ENCODE measurements at places on chromosomes 13 and 19.

DNA sequence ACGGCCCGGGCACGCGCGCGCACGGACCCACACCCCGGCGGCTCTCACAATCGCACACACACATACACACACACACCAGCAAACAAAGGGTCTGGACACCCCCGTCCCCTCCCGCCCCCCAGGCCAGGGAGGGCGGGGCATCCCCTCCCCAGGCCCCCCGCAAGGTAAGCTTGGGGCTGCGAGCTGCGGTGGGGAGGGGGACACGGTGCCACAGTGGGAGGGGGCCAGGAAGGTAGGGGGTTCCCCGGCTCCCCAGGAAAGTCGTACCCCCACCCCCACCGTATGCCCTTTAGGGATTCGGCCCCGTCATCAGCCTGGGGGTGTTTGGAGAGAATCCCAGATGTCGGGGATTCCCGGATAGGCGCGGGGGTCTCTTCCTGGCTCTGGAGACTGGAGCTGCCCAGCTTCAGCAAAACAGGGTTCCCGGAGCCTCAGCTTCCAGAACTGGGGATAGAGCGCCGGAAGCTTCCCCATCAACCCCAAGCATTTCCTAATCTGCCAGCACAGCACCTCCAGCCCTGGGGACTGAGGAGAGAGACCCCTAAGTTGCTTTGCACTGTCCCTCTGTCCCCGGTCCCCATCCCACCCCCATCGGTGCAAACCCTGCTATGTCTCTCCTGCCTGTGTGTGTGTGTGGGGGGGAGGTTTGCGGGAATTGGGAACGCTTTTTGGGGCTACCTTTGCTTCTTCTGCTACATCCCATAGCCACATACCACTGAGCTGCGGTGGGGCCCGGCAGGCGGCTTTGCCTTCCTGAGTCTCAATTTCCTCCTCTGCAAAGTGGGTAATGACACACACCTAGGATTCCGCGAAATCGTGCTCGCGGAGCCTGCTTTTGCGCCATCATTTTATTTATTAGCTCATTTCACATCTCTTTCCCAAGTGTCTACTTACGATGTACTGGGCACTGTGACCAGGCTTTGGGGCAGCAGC lies 1.8 kb upstream of the CDC37 start:
- no peak for DNase-seq

GRCh38 chr19:49150106-49150943 lies 4.9 kb downstream of the HRC start:
- peak; percentile 75 for DNase-seq

- DNase-seq, result peak; percentile 60
Observed at GRCh38 chr19:35592226-35592625, 6.3 kb downstream of the PMIS2 start.

- DNase-seq, result no peak
Observed at GRCh38 chr19:17086120-17086519, 10.5 kb downstream of the MYO9B start.

GRCh38 chr13:20494656-20495055 lies 31.0 kb downstream of the CRYL1 start:
- DNase-seq, result no peak

- DNase-seq, result no peak
Observed at GRCh38 chr13:26864576-26864975, 104.0 kb upstream of the GPR12 start.

- DNase-seq, result no peak
Observed at GRCh38 chr19:10271543-10272086, 695 bp downstream of the ICAM1 start.

- no peak for DNase-seq
Observed at GRCh38 chr13:109093998-109094397, 464.6 kb downstream of the MYO16 start.

DNA sequence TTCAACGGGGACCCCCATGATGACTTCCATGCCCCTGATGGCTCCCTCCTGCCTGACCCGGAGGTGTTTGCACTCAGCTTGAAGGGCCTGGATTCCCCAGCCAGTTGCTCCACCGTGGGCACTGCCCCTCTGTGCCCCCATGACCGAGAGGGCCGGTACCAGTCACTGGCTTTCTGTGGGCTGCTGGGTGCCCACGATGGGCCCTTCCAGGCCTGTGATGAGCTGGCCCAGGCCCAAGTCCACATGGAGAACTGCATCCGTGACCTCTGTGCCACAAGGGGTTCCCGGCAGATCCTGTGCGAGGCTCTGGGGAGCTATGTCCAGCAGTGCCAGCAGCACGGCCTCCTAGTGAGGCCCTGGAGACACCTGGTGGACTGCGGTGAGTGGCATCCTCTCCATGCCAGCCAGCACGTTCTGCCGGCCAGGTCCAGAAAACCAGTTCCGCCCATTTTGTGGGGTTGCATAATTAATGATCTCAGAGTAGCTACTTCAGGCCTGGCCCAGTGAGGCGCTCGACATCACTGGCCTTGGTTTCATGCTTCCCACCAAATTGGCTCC lies 34.9 kb upstream of the FXYD3 start:
- no peak for DNase-seq

- no peak for DNase-seq
Observed at GRCh38 chr19:56271151-56271550, 1.4 kb upstream of the EDDM13 start.

- no peak for DNase-seq
Observed at GRCh38 chr13:50684366-50684765, 159.1 kb downstream of the DLEU7 start.

DNA sequence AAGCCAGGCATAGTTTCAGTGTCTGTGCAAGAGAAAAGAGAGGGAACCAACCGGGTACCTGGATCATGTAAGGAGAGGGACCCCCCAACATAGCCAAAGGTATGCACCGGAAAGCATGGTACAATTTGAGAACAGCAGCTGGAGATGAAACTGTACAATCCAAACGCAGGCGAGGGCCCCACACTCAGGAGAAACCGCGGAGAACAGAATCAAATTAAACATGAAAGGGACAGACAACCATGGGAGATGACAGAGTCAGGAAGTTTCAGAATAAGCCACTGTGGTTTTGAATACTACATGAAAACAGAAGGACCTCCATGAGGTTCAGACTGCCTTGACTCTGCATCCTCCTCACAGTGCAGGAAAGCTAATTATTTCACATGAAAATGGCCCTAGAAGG lies 62.9 kb upstream of the SPATA13 start:
- no peak for DNase-seq

DNA sequence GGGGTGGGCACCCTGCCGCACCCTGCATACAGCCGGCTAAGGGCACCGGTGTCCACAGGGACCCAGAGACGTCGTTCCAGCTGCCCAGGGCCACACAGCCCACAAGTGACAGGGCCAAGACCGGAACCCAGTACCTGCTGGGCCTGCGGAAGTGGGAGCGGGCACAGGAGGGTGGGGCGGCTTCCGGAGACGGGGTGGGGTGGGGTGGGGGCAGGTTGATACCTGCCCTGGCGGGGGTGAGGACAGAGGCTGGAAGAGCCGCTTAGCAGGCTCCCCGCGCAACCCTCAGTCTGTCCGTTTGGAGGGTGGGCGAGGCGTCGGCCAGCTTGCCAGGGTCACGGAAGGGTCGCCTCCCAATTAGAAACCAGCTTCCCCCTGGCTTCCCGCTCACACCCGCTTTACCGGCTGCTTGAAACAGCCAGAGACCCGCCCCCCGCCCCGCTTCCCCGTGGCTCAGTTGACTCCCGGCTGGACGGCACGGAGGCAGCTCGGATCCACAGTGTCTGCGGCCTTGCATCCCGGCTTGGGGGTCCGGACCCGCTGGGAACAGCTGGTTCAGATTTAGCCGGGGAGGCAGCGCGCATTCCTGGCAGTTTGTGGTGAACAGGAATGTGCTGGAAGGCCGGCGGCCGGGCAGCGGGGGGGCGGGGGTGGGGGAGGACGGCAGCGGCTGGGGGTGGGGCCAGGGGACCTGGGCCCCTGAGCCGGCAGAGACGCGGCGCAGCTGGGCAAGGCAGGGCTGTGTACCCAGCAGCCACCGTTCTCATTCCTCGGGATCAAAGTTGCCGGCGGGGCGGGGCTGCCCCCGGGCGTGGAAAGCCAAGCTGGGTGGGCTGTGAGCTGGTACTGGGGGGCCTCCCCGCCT lies 1.9 kb downstream of the CNN2 start:
- no peak for DNase-seq

DNA sequence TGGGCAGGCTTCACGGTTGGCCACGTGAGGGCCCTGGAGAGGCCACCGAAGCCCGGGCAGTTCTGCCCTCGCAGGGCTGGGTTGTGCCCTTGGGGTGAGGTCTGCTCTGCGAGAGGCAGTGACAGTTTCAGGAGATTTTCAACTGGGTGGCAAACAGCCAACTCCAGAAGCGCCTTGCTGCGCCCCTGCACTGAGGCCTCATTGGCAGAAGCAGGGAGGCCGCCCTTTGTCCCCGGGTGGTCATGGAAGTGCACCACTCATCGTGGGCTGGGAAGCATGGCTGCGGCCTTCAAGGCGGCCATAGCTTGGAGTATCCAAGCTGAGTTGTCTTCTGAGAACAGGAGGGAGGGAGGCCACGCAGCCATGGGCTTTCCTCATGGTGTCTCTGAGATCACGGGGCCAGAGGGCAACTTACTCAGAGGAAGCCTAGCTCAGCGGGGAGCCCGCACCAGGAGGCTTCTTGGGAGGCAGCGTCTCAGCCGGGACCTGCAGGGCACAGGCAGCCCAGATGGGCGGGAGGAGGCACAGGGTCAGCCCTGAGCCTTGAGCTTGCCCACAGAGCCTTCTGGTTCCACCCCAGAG lies 14.8 kb downstream of the PLEKHJ1 start:
- no peak for DNase-seq

DNA sequence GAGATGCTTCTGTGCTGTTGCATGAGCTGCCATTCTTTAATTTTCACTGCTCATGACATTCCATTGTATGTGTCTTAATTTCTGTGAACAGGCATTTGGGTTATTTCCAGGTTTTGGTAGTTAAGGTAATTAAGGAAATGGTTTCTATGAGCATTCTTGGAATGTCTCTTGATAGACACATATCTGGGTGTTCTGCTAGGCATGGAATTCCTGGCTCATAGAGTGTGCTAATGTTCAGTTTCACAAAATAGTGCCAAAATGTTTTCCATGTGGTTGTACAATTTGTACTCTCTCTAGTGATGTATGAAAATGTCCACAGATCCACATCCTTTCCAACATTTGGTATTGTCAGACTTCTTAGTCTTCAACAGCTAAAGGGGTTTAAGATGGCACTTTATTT lies 680.9 kb upstream of the SGCG start:
- no peak for DNase-seq

- DNase-seq, result no peak
Observed at GRCh38 chr13:102556806-102557205, 40.0 kb upstream of the TPP2 start.
